ENCODE measurements at places on chromosomes 11 and 22.

DNA sequence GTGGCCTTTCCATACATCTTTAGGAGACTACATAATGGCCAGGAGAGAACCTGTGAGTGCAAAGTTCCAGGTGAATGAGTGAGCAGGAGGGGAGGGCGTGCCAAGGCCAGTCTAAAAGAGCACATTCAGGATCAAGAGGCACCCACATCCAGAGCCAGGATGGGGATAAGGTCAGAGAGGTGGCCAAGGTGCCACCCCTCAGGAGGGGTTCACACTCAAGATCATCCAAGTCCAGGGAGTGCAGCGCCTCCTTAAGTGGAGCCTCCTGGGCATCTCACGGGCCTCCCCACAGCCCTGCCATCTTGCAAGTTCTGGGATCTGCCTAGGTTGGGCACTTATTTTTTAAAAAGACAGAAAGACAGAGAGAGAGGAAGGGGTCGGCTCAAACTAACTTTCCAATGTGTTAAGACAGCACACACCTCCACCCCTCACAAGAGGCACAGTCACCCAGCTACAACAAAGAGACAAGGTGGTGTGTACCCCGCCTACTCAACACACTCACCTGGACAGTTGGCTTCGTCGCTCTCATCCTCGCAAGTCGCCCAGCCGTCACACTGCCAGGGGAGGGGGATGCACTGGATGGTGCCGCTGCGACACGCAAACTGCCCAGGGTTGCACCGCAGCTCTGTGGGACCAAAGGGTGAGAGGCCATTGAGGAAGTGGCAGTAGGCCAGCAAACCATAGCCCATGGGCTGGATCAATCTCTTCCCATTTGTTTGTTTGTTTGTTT lies 33.2 kb downstream of the DGCR2 start:
- DNase-seq, result no peak

DNA sequence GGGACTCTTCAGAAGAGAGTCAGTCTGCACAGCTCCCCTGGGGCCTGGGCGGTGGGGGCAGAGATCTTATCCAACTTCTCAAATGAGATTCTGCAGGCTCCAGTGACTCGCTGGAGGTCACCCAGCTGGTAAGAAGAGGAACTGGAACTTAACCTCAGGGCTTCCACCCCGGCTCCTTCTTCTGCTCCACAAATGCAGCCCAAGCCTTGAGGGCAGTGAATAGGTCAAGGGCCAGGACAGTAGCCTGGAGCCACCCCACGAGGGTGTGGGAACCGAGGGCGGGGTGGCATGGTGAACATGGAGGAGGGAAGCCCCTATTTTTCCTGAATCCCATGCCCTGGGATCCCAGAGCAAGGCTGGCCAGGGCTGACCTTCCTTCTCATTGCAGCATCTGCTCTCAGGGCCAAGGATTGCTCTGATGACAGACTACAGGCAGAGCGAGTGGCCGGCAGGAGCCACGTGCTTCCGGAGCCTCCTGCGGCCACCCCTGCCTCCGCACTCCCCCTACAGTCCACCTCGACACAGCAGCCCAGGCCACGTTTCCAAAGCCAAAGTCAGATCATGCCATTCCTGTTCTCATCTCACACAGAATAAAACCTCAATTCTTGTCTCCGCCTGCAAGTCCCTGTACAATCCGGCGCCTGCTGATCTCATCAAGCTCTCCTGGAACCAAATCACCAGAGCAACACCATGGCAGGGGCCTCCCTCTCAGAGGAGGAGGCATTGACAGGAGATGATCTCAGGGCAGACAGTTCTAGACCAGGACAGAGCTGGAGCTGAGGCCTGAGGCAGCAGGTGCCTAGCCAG lies 21.1 kb upstream of the UPK3A start:
- DNase-seq, result peak; percentile 88

DNA sequence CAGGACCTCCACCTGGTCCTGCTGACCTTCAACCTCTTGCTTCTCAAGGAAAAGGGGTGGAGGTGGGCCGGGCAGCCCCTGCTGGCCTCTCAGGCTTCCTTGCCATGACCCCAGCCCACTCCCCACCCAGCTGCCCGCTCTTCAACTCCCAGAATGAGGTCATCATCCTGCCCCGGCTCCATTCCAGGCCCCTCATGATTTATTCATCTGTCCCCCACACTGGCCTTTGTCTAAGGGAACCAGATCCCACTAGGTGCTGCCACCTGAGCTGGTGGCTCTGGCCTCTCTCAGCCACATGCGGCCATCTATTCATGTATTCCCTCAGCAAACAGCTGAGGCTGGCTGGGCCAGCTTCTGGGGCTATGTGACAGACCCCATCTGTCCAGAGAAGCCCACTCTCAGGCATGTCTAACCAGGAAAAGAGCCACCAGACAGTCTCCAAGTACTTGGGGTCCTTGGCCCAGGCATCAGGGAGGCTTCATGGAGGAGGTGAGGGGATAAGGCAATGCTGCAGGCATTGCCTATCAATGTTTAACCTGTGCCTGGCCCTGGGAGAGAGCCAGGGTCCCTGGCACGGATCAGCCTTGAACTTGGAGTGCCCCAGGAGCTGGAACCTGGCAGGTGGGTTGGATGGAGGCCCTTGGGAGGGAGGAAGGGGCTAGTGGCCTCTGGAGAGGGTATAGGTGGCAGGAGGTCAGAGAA lies 2.2 kb upstream of the CABP2 start:
- DNase-seq, result no peak

- DNase-seq, result no peak
These were observed 77.3 kb downstream of the SEZ6L start for GRCh38 chr22:26246552-26246951.

GRCh38 chr22:45882881-45883810 lies 93.8 kb downstream of the WNT7B start:
- no peak for DNase-seq

GRCh38 chr22:47213571-47214230 lies 451.3 kb downstream of the TBC1D22A start:
- peak; percentile 34 for DNase-seq

DNA sequence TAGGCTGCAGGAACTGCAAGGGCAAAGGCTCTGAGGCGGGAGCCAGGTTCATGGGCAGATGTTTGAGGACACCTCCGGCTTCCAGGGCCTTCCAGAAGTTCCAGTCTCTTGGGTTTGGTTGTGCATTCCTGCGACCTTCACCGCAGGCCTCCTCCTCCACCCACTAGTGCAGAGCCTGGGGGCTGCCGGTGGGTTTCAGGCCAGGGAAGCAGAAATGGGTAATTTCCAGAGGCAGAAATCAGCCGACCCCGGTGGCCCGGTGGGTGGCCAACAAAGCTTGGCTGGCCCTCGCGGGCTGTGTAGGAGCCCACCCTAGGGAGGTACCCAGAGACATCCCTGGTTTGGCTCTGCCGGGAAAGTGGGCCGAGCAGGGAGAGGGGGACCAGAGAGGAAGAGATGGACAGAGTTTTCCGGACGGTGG lies 417 bp upstream of the PHETA2 start:
- DNase-seq, result no peak

DNA sequence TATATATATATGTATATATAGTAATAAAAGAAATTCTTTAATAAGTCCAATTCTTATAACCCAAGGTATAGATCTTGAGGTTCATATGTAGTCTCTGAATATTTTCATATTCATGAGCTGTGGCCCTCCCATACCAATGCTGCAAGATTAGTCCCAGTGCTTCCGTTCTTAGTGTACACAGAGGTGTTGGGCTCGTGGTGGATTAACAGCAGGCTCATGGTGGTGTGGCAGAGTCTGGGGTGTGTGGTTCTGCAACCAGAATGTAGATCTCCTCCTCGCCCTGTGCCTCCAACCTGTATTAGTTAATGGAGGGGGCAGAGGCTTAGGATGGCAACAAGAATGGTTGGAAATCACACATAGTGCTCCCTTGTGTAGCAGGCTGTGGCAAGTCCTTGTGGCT lies 16.8 kb downstream of the PRDM10 start:
- DNase-seq, result no peak

DNA sequence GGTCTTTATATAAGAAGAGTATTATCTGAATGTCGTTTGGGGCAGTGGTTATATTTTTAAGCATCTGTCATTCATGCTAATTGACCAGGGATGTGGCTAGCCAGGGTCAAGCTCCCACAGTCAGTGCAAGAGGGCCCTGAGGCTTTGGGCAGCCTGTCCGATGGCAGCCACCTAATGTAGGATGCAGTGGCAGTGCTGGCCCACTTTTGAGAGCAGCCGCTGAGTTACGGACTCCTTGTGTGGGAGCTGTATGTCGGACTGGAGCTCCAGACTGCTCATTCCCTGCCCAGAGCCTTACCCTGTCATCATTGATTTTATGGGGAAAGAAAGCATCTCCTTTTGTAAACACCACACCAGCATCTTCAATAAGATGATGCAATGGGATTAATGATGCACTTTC lies 99.5 kb downstream of the SYT9 start:
- DNase-seq, result no peak

DNA sequence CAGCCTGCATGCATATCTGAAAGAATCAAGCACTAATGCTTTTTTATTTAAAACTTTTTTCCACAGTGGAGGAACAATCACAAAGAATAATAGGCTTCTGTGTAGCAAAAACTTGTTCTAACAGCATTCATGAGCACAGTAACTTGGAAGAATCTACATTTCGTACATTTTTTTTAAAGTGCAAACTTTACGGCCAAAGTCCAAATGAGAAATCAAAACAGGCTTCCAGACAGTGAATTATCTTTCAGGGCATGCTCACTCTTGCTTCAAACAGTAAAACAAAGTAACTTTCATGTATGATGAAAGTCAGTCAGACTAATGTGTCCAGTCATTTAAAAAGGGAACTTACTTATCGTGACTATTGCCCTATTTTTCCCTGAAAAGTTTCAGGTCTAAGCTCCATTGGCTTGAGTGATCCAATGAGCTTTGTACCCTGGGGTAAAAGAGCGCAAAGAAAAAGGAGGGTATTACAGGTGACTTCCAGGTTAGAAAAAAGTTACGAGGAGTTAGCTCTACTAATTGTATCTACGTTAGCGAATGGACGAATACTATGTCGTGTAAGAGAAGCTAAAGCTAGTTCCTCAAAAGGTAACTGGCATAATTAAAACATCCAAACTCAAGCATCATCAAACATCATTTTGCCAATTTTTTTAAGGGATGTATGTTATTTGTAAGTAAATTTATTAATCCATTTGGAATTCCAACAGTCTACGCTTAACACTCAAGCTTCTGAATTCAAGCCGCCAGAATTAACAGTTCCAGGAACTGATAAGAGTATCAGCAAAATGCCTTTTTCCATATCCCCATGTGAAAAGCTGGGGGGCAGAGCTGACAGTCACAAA lies 1.7 kb downstream of the PICALM start:
- peak; percentile 34 for DNase-seq

DNA sequence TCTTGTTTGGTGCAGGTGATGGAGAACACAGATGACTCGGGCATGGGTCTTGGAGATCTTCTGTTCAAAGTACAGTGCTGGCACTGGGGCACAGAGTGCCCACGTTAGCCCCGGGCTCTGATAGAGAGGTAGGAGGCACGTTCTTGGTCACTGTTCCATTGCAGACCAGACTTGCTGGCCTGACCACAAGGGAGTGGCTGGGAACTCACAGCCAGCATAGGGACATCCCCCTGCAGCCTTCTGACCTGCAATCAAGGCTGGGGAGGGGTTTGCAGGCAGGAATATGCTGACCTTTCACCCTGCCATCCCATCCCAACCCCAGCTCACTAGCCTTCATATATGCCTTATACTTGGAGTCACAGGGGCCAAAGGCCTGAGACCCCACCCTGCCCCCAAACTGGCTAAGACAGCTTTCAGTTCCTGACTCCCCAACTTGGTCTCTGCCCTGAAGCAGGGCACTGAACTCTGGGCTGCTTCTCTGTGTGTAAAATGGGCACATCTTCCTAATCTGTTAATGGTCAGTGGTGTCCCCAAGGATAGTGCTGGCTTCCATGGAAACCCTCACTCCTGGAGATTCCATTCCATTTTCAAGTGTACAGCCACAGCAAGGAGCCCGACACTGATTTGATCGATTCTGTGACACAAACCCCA lies 4.6 kb downstream of the MRPL49 start:
- DNase-seq, result no peak

DNA sequence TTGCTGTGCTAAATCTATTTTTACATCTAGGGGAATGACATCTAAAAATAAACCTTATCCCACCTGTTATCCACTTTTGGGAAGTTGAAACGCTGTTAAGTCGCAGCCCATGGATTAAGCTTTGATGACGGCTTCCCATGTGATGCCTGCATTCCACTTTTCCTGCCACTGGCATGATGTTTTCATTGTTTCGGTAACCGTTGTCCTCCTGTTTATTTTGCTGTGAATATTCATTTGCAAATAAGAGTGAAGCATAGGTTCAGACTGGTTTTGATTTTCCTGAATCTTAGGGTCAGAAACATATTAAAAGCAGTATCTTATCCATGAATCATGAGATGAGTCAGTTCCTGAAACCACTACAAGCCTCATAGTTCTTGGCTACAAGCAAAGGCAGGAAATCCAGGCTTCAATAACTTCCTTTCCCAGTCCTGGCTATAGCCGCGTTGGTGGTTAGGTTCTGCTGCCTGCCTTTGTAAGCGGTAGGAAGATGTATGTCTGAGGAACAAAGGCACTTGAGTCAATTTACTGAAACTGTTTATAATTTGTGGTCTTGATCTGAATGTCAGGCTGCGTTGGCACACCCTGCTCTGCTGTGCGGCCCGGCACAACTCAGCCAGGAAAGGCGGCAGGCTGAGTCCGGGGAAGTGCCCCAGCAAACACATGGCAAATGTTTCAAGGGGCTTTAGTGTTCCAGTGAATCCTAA lies 19.4 kb downstream of the TEAD1 start:
- DNase-seq, result peak; percentile 91

DNA sequence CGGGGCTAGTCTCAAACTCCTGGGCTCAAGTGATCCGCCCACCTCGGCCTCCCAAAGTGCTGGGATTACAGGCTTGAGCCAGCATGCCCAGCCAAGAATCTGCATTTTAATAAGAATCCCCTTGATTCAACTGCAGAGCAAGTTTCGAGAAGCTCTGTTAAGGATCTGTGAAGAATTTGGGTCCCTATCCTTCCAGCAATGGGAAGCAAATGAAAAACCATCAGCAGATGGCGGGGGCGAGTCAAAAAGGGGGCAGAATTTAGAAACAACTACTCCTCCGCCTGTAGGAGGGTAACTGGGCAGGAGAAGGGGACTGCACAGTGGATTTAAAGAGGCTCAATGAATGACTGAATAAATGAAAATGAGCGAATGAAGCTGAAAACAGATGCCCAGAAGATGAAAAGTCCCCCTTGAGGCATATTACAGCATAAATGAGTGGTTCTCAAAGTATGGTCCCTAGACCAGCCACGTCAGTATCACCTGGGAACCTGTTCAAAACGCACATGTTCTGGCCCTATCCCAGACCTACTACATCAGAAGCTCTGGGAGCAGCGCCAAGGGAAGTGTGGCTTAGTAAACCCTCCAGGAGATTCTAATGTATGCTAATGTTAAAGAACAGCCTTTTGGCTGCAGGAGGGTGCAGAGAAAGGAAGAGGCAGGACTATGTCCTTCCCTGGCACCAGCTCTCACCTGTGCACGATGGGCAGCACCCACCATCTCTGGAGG lies 15.0 kb downstream of the VWCE start:
- no peak for DNase-seq

DNA sequence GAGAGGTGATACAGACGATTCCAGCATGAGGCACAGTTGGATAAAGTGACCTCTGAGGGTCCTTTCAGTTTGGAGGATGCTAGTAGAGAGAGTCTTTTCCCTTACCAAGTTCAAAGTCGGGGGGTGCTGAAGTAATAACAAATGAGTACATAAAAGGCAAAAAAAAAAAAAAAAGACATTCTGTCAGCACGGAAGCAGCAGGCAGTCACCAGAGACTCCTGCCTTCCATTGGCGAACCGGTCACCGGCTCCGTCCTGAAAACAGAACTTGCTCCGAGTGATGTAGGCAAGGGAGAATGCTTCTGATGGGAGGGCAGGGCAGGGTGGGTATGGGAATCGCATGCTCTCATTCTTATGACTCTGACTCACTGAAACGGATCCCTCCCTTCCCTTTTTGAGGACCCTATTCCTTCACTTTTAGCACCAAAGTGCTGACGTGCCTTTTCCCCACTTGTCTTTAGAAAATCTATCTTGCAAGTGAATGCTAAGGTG lies 65.9 kb downstream of the PRR5L start:
- no peak for DNase-seq

Data from lung microvascular endothelial cell (primary cell).